ENCODE measurements at places on chromosomes 11 and 22.

- DNase-seq = peak; percentile 86
These were observed at the start of gene AQP11 for GRCh38 chr11:77589521-77590193. Gene AQP11, plus strand, starts transcription at chr11:77589953. Its CDS starts 40 bp downstream, at chr11:77589993.

GRCh38 chr11:133518702-133519264, 13.5 kb downstream of the OPCML start:
- DNase-seq = no peak

- no peak for DNase-seq
These were observed 19.3 kb downstream of the SYN3 start for GRCh38 chr22:33038836-33039235.

- peak; percentile 89 for DNase-seq
These were observed 841 bp downstream of the RIC8A start for GRCh38 chr11:208181-208916.

GRCh38 chr11:15390857-15391256, 276.1 kb downstream of the INSC start:
- DNase-seq = no peak

- no peak for DNase-seq
These were observed 80.7 kb downstream of the SYT9 start for GRCh38 chr11:7332451-7332850.

DNA sequence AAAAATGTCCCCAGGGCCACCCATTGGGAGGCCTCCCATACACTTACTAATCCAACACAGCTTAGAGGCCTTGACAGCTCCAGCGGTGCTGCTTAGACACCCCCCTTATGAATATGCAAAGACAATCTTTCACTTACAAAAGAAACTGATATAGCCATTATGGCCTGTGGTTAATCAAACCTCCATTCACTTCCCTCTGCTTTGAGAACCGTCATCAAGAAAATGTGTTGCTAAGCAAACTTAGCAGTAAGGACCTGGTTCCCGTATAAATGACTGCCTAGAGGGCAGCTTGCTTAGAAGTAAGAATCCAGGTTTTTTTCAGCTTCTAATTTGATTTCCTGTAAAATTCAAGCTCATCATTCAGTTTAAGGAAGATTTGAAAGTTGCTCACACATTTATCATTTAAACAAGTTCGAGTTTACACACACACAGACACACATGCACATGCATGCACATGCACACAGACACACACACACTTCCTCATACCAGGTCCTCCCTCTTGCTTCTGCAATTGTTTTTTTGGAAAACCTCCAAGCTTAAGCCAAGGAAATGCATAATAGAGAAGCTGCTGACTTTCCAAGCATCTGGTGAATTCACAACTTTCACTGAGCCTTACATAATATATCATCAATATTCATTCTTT, 137.7 kb upstream of the BLID start:
- DNase-seq = no peak

GRCh38 chr11:60482361-60482760, 10.2 kb upstream of the MS4A12 start:
- no peak for DNase-seq

DNA sequence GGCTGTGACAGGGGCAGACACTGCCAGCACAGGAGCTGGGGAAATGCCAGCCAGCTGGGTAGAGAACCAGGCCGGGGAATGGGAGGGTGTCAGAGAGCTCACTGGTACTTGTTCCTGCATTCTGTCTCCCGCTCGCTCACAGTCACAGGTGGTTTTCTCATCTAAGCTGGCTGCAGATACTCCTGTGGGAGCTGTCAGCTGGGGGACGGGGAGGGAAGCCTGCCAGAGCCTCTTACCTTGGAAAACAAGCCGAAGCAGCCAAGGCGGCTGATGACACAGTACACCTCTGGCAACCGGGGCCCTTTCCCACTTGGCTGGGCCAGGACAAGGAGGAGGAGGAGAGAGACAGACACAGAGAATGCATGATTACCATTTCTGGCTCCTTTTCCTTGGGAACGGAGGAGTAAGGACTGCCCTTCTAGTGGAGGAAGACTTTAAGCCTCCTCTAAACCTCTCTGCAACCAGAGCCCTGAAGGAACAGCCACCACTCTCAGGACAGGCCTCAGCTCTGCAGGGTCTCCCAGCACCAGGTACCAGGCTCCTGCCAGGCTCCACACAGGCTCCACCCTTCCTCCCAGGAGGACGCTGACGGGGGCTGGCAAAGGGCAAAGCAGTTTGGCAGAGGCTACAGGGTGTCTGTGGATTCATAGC, 25.1 kb downstream of the RPL27A start:
- DNase-seq = no peak

- no peak for DNase-seq
These were observed 282.5 kb upstream of the ISX start for GRCh38 chr22:34783436-34783835.

- DNase-seq = no peak
These were observed 1284.0 kb downstream of the FAM181B start for GRCh38 chr11:81449588-81450156.

DNA sequence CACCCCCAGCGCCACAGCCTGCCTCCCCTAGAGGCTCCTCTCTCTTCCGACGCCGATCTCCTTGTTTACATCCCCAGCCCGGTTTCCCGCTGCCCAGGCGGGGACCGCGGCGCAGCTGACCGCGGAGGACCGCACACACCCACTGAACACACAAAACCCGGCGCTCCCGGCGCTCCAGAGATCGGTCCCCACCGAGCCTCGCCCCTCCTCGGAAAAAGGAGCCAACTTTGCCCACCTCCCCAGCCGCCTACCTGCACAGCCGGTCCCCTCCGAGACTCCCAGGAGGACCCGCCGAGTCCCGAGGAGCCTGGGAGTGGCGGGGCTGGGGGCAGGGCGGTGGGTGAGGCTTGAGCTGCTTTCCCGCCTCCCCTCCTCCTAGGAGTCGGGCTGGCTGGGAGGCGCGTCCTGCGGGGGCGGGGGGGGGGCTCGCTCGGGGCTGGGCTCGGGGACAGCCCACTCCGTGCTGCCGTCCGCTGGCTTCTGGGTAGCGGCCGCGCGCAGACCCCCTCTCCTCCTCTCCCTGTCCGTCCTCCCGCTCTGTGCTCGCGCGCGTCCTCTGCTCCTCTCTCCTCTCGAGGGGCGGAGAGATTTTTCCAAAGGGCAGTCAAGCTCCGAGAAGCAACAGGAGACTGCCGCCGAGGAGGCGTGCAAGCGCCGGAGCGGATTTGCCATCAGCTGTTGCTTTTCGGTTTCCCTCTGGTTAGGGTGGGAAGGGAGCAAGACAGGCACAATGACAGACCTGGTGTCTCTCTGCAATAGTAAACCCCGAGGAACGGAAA, at the start of gene FXYD6:
TSS of gene FXYD6 (minus strand) at position 318 of the 779 bp plus-strand sequence. CDS start 33,882 bp downstream, outside the sequence.
- no peak for DNase-seq

DNA sequence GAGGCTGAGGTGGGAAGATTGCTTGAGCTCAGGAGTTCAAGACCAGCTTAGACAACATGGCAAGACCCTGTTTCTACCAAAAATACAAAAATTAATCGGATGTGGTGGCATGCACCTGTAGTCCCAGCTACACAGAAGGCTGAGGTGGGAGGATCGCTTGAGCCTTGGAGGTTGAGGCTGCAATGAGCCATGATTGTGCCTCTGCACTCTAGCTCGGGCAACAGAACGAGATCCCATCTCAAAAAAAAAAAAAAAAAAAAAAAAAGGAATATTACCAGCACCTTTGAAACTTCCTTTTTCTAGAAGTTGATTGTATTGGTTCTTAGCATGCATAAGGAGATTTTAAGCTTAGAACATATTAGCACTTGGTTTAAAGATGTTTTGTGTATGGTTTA, 11.4 kb downstream of the CRKL start:
- DNase-seq = no peak

DNA sequence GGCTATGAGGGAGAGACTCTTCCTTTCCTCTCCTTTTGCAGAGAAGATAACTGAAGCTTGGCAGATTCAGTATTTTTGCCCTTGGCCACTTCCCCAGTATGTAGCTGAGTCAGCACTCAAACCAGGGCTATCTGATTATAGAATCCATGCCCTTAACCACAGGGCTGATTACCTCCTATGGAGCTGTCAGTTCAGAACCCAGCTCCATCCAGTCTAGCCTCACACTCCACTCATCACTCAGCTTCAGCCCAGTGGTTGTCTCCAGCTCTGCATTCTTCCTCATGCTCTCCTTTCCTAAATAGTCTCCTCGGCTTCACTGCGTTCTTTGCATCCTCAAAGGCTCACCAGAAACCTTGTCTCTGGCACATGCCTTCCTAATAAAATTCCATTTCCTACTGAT, 151.6 kb upstream of the BLID start:
- peak; percentile 44 for DNase-seq

DNA sequence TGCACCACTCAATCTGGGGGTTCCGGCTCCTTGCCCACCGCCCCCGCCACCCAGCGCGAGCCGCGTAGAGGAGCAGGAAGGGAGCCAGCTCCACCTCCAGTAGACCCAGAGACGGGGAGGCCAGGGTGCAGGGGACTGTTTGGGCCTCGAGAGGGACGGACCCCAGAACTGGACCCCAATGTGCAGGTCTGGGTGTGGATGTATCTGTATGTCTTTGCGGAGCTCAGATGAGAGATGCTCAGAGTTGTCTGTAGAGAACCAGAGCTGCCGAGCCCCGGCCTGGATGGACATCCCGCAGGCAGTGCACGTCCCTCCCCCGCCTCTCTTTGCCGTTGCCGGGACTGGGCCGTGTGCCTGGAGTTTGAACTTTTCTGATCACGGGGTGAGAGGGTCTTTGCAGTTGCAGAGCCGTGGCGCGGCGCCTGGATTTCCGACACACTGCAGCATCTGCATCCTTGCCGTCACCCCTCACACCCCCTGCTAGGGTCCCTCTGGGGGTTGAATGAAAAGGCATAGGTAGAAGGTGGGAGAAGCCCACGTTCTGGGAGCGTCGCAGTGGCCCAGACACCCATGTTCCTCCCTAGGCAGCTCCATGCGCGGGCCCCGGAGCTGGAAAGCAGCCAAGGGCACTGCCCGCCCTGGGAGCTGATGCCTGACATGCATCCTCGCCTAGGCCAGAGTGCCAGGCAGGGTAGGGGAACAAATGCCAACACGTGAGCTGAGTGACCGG, 105.2 kb downstream of the KCNQ1 start:
- no peak for DNase-seq

DNA sequence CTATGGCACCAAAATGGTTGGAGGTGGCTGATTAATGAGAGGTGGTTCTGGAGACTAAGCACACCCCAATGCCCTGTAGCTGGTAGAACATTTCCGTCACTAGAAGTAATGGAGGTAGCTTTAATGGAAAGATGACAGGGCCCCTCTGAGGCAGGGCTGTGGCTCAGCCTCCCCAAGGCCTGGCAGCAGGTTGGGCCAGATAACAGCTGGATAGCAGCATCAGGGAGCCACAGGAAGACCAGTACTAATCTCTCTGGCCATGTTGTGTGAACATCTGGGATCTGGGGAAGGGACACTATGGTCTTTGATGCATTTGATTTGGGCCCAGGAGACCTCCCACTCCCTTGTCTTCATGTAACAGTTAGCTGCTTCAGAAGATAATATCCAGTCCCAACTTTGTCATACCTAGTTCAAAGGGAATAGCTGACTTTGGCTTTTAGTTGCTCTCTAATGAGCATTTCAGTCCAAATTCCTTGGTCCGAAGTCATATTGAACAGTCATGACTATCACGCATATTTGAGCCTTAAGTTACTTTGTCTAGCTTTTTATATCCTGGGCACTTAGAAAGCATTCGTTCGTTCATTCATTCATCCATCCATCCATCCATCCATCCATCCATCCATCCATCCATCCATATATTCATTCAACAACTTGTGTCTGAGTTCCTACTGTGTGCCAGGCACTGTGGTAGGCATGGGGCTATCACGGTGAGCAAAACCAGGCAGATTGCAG, 53.0 kb upstream of the LMO2 start:
- DNase-seq = peak; percentile 93

GRCh38 chr11:18223591-18224387, 12.8 kb downstream of the SAA4 start:
- no peak for DNase-seq

DNA sequence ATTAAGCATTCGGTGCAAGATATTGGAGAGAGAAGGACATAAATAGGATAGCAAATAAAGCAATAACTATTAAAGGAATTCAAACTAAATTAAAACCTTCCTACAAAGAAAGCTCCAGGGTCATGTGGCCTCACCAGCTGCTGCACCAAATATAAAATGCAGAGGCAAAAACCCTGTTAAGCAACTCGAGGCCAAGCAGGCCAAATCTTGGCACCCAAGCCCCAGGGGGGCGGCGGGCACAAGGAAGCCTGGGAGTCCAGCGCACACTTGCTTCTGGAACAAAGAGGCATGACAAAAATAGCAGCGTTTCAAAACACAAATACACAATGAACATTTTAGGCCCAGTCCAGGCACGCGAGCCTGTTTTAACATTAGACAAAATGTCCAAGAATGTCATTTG, 20.8 kb downstream of the KRTAP5-6 start:
- no peak for DNase-seq

DNA sequence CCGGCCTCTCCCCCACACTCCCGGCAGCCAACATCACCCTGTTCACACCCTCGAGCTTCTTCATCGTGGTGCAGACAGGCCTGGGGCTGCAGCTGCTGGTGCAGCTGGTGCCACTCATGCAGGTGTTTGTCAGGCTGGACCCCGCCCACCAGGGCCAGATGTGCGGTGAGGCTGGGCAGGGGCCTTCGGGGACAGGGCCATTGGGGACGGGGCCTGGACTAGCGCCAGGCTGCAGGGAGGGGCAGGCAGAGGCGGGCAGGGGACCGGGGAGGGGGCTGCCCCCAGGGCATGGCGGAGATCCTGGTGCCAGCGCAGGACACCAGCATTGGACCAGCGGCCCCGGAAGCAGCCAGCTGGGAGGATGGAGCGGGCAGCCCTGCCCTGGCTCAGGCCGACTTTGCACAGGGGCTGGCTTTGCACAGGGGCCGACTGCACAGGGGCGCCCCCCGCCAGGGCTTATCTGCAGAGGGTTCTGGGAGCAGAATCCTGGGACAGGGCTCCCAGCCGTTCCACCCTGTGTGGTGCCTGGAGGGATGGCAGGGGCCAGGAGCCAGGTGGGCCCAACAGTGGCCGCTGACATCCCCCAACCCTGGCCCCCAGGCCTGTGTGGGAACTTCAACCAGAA, 8.6 kb downstream of the MUC5B start:
- no peak for DNase-seq

DNA sequence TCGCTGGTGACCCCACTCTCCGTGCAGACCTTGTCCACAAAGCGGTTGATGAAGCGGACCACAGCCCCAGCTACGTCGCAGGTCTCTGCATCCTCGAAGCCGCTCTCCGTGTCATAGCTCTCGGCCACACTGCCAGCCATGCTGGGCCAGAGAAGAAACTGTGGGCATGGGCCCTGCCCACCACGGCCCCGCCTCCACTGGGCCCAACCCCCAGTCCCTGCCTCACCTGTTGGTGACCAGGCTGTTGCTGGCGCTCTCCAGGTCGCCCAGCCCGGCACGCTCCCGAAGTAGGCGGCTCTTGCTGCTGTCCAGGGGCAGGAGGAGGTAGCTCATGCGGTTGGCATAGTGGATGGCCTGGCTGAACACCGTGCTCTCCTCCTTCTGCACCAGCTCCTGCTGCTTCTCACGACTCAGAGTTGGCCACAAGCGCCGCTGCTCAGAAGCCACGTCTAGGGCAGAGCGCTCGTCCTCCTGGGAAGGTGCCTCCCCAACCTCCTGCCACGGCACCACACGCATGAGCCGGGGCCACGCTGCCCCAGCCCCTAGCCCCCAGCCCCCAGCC, 12.8 kb downstream of the SBF1 start:
- no peak for DNase-seq

GRCh38 chr11:87351676-87352075, 313.9 kb downstream of the TMEM135 start:
- no peak for DNase-seq

All from erythroblast (primary cell).